ENCODE measurements at places on chromosomes 7 and 10. TPM values are rescaled to one million over a fixed set of nuclear protein-coding genes. Genes with fewer than 3 reads are reported as not detected.

The ACTR3C gene
- 0.66 TPM for polyA plus RNA-seq

The BLNK gene
- 1.8 TPM for polyA plus RNA-seq

The SPDYE9 gene
- polyA plus RNA-seq, result 0.55 TPM

The ZNF786 gene
- polyA plus RNA-seq, result 3.4 TPM

The PWWP2B gene
- 7.3 TPM for polyA plus RNA-seq

The EMX2 gene
- polyA plus RNA-seq, result 12.7 TPM

The TRPV5 gene
- polyA plus RNA-seq, result not detected

The CNNM1 gene
- not detected for polyA plus RNA-seq

The FEZF1 gene
- polyA plus RNA-seq, result not detected

The CTNNA3 gene
- polyA plus RNA-seq, result 9.2 TPM

The SPAM1 gene
- polyA plus RNA-seq, result not detected

The RELN gene
- polyA plus RNA-seq, result 4.5 TPM

The FANK1 gene
- 0.71 TPM for polyA plus RNA-seq

All from muscle of back (tissue), 13 donors.